T-helper 9 cell (primary cell): ENCODE measurements at places on chromosomes 4 and X.

- DNase-seq, result no peak
These were observed 75.5 kb downstream of the GALNT7 start for GRCh38 chr4:173243917-173244658.

DNA sequence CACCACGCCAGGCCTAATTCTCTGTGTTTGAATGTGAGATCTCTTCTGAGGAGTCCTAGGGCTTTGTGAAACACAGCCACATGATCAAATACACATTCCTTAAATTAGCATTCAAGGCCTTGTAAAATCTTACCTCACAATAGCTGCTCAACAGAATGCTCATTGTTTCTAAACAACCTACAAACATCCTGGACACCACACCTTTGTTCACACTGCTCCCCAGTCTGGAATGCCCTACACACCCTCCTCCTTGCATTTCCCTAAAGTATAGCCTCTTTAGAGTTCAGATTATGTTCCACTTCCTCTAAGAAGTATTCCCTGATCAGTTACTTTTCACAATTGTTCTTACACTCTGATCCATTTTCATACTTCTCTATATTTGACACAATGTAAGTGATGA is 110.6 kb downstream of the AGTR2 start:
- DNase-seq, result no peak

- no peak for DNase-seq
These were observed 79.4 kb downstream of the NLGN4X start for GRCh38 chrX:6149060-6149872.

DNA sequence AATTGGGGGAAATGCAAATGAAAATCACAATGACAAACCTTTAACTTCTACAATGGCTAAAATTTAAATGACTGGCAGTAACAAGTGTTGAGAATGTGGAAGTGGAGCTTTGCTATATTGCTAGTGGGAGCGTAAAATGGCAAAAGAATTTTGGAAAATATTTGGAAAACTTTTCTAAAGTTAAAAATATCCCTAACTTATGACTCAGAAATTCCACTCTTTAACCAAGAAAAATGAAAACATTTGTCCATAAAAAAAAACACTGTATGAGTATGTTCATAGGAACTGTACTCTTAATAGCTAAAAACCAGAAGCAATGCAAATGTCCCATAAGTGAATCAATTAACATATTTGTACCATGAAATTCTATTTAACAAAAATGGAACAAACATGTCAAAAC is 3.6 kb downstream of the TBCK start:
- DNase-seq, result no peak

DNA sequence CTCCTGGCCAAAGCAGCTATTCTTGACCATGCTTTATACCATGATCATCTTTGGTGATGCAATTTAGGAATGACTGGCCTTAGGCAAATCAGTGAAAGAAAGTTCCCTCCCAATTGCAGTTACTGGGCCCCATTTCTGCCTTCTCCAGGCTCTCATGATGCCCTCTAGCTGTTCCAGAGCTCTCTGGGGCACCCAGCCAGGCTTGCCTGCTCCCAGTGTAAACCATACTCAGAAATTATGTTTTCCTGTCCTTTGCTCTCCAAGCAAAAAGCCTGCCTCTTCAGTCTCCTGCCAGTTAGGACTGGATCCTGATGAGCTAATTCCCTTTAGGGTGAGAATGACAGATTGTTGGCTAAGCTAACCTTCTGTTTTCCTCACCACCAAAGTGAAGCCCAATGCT is 85.3 kb upstream of the RBPJ start:
- DNase-seq, result no peak

- DNase-seq, result no peak
These were observed 169.6 kb upstream of the MXRA5 start for GRCh38 chrX:3516051-3516541.

- DNase-seq, result no peak
These were observed 40.3 kb downstream of the DMD start for GRCh38 chrX:33171041-33171440.

GRCh38 chrX:37871626-37872302 is 24.4 kb upstream of the DYNLT3 start:
- no peak for DNase-seq

- DNase-seq, result no peak
These were observed 155.4 kb downstream of the GPM6A start for GRCh38 chr4:175656649-175657048.

DNA sequence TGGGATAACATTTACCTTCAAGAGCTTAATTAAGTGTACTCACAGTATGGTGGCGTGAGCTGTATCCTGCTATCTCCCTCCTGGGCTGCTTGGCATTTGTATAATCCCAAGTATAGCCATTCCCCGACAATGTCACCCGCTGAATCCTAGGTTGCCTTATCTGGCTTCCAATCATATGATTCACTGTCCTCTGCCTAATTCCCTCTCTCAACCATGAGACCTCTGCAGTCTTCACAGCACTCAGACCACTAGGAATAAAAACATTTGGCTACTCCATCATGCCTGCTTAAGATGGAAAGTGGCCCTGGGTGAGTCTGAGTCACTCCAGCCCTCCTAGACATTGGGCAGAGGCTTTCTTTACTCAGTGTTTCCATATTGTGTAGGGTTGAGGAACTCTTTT is 28.9 kb upstream of the WDFY3 start:
- no peak for DNase-seq

DNA sequence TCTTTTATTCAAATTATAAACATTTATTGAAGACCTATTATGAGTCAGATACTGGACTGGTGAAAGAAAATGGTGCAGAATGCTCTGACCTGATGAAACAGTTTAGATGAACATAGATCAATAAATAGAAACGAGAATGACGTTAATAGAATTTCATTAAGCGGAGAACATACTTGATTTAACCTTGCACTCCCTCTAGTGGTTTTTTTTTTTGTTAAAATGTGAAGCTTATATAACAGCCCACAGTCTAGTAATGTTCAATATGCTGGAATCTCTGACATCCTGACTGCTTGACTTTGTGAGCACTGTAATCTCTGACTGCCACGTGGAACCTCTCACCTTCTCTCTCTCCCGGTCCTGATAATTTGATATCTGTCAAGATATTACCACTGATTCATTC is 32.3 kb downstream of the HDAC8 start:
- no peak for DNase-seq

GRCh38 chr4:124806403-124806802 is 93.9 kb upstream of the ANKRD50 start:
- no peak for DNase-seq

DNA sequence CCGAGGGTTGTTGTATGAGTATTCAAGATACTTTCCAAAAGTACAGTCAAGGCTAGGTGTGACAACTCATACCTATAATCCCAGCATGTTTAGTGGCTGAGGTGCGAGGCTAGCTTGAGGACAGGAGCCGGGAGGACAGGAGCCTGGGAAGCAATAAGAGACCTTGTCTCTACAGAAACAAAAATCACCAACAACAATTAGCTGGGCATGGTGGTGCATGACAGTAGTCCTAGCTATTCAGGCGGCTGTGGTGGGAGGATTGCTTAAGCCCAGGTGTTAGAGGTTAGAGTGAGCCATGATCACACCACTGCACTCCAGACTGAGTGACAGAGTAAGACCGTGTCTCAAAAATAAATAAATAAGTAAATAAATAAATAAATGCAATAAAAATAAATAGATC is 91.6 kb downstream of the TLL1 start:
- no peak for DNase-seq

DNA sequence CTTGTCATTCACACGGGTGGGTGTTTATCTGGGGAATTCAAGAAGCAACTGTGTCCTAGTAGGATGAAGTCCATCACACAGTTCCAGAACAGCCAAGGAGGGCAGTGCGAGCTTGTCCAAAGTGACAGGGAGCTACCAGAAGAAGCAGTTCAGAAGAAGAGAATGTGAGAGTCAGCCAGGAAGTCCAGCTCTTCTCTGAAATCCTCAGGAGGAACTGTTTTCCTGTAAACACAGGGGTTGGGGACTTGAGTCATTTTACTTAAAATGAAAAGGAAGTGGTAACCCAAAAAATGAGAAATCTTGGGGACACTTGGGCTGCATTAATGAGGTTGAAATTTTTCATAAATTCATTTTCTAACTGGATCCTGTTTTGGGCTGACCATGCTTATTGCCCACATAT is 8.2 kb upstream of the TLR10 start:
- no peak for DNase-seq

- no peak for DNase-seq
These were observed 452.5 kb upstream of the SMIM31 start for GRCh38 chr4:164301430-164301829.

DNA sequence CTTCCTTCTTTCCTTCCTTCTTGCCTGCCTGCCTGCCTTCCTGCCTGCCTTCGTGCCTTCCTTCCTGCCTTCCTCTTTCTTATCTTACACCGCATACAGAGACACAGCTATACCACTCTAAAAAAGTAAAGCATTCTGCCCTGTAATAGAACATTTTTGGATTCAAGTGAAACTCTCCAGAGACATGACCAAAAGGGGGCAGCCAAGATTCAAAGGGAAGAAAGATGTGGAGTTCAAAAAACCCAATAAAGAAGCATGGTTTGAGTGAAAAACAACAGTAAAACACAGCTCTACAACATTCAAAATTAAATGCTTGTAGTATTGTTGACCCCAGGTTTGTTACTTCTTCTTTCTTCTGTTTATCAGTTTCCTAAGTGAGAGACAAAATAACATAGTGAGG is 914.9 kb upstream of the PCDH7 start:
- no peak for DNase-seq

DNA sequence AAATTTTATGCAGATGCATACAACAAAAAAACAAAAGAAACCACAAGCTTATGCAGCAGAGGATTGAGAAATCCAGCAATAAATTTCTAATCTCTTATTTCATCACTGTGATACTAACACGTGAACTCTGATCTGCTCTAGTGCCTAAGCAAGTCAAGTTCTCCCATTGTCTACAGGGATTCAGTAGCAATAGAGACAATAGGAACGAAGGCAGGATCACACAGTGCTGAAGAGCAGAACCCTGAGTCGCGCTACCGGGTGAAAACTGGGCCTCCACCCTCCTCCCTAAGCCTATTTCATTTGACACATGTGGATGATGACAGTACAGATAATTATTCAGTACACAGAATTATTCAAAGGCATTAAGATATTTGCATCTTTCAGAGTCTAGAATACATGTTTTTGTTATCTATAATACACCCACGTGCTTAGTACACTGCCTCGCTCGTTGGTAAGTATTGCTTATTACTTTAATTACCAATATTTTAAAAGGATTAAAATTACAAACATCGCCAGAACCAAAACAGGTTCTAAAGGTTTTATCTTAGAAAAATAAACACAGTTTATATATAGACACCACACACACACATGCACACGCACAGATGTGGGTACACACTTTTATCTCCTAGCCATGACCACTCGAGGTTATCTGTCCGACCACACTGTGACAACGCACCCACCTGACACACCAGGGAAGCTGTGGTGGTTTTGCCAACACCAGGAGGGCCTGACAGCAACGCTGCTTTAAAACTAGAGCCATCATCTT is 60.1 kb downstream of the RFC1 start:
- no peak for DNase-seq

DNA sequence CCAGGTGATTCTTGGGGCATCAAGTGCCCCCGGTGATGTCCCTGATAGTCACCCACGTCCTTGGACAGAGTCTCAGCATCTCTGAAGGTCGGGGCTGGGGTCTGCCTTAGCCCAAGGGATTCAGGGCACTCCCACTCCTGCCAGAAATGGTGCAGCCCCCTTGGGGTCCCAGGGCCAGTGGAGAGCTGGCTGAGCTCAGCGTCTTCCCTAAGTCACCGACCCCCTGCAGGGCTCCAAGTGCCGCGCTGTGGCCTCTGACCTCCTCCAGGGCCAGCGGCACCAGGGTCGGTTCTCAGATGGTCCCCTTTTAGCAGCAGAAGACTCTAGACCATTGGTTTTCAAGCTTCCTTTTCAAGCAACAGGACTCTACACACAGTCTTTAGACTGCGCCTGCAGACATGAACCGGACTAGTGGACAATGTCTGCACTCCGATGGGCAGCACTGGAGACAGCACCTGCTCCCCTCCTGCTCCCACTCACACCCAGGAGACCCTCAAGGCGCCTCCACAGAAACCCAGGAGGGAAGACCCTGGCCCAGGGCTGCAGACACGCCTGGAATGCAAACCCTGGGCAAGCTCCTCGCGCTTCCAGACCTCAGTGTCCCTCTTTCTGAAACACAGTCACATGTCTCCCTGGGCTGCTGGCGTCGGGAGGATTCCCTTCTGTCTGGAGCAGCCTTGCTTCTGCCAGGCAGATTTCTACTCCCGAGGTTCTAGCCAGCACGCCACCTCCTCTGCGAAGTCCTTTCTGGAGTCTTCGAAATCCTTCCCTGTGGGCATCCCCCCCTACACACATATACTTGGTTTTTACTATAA is 53.9 kb downstream of the ABLIM2 start:
- DNase-seq, result no peak

DNA sequence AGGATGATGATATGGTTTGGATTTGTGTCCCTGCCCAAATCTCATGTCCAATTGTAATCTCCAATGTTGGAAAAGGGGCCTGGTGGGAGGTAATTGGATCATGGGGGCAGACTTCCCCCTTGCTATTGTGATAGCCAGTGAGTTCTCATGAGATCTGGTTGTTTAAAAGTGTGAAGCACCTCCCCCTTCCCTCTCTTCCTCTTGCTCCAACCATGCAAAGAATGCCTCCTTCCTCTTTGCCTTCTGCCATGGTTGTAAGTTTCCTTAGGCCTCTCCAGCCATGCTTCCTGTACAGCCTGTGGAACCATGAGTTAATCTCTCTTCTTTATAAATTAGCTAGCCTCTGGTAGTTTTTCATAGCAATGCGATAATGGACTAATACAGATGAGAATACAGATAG is 19.7 kb upstream of the ALG13 start:
- DNase-seq, result no peak

DNA sequence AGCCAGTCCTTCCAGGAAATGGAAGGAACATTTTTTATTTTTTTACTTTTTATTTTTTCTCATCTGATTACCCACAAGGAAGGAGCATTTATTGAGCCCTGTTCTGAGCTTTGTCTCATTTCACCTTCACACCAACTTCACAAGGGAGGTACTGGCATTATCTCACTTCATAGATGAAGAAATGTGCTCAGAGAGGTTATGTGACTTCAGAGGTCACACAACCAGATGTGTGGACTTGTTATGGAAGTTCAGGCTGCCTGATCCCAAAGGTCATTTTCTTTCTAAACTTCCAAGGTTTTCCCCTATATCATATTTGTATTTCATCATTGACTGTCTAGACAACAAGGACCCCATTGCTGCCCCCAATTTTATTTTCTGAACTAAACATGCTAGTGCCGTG is 160.3 kb downstream of the DCLK2 start:
- no peak for DNase-seq

- DNase-seq, result no peak
These were observed 237.7 kb downstream of the GALNTL6 start for GRCh38 chr4:172050911-172051310.

- no peak for DNase-seq
These were observed 23.0 kb downstream of the GRXCR1 start for GRCh38 chr4:42915484-42915883.

DNA sequence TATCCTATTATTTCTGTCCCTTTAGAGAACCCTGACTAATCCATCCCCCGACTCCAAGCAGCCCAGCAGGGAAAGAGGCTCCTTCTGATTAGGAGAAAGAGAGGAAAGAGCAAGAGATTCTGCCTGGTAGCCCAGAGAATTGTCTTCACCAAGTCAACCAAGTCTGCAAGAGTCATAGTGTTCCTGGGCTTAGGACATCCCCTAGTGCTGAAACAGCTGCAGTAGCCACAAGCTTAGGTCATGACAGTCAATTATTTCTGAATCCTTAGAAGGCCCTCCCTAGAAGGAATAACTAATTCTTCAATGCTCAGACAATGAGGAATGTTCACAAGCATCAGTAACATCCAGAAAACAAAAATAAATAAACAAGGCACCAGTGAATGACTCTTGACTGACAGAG is 480.3 kb upstream of the GRIA3 start:
- DNase-seq, result no peak

GRCh38 chrX:68831405-68832100 is 2.7 kb downstream of the EFNB1 start:
- no peak for DNase-seq
